ENCODE measurements at places on chromosomes 5 and 9.

- DNase-seq: no peak
These were observed 455.2 kb downstream of the DTWD2 start for GRCh38 chr5:118533156-118533555.

DNA sequence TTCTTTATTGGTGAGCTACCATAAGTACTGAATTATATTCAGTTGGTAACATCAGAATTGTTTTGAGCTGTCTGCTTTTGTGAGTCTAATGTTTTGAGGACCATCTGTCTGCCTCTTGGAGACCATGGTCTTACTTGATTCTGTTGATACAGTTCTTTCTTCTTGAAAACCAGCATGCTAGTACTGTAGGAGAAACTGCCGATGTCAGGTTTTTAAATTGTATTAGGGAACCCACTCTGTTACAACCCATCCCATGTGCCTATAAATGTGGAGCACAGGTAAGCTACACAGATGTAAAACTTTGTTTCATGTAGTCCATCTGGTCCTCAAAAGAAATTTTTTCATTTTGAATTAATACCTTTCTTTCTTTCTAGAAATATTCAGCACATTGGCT is 103.4 kb upstream of the DMRTA1 start:
- DNase-seq: no peak

GRCh38 chr9:75242426-75242825 is 154.1 kb downstream of the OSTF1 start:
- DNase-seq: no peak

DNA sequence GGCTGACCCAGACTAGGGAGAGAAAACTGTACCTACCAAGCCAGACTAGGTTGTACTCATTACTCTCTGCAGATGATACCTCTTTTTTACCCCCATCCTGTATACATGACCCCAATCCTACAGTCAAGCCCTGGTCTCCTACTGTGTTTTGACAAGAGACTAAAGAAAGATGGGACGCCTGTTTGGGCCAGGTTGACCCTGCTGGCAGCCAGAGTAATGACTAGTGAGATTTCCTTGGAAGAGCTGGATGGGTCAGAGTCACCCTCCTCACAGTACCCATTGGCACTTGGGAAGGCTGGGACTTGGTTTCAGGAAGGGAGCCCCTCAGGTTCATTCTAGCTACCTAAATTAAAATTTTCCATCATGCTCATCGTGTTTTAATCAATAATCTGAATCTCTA is 89.7 kb upstream of the NR4A3 start:
- DNase-seq: no peak

DNA sequence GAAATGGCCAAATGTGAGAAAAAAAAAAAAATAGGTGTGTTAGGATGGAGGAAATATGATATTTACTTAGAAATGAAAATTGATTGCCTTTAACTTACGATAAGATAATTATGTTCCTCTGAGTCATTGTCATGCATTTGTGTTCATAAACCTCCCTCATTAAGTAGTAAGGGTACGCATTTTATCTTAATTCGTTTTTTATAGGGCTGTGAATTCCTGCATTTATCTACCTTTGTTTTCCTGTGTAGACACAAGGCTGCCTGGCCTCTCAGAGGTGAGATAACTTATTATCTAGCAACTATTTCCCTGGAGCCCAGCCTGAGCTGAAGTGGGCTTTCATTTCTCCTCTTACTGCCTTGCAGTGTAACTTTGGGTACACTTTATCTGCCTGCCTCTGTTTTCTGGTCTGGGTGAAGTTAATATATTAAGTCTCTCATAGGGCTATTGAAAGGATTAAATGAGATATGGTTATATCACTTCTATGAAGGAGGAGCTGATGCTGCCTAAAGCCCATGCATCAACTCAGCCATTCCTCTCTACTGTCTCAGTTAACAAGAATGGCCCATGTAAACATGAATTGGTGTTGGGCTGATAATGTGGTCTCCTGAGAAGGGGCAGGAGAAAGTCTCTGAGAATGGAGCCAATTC is 103.8 kb upstream of the KLF4 start:
- no peak for DNase-seq

DNA sequence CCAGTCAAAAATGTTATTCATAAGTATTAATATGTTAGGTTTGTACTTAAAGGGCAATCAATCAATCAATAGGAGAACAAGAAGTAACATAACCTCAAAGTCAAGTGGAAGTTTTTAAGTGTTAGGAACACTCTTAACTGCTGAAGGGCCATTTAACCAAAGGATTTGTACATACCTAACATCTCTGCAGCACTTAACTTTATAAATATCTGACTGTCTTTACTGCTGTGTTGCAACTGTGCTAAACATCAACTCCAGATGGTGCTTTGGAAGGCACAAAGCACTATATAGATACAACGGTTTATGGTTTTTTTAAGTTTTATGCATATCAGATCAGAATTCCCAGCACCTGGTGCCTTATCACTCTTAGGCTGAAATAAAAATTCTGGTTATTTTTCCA is 604.9 kb upstream of the PTGER4 start:
- DNase-seq: no peak

DNA sequence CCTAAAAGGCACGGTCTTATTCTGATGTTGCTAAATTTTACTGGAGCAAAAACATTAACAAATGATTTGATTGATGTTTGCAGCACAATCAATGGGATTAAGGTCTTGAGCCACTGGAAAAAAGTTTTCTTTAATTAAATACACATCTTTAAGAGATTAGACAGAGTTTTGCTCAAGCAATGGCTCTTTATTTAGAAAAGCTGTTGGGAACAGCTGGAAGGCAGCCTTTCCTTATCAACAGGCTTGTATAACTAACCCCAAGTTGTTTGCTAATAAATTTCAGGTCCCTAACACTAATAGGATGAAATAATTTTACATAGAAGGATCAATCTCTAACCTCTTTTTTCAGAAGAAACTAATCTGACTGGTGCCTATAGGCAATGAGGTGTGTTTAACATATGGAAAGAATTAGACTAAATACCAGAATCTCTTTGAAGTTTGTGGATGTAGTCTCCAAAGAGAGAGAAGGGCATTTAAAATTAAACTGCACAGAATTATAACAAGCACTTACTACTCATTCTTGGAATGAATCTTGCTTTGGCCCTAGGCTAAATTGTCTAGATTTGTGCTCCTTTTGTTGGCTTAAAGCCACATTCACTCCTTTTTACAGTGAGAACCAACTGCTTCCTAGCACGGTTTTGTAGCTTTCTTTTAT is 67.3 kb upstream of the TNFAIP8 start:
- no peak for DNase-seq

DNA sequence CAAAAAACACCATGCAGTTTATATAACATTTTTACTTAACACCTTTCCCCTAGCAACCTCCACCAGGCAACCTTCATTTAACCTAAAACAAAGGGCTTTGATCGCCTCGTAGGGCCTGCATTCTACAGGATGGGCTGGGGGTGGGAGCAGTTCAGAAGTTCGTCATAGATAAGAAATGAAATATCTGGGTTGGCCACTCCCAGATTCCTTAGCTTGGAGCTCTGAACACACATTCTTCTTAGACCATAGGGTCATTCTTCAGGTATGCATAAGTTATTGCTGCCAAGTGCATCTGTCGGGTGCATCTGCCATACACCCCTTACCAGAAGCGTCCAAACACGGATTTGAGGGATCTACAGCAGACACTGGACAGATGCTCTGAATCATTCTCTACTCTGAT is 4.3 kb upstream of the SLC22A5 start:
- peak; percentile 54 for DNase-seq

- DNase-seq: no peak
These were observed 78.6 kb downstream of the MRPS27 start for GRCh38 chr5:72241346-72242003.

GRCh38 chr5:139676951-139677735 is 29.0 kb downstream of the CXXC5 start:
- DNase-seq: no peak

- DNase-seq: no peak
These were observed 62.8 kb upstream of the CPEB4 start for GRCh38 chr5:173825215-173825865.

DNA sequence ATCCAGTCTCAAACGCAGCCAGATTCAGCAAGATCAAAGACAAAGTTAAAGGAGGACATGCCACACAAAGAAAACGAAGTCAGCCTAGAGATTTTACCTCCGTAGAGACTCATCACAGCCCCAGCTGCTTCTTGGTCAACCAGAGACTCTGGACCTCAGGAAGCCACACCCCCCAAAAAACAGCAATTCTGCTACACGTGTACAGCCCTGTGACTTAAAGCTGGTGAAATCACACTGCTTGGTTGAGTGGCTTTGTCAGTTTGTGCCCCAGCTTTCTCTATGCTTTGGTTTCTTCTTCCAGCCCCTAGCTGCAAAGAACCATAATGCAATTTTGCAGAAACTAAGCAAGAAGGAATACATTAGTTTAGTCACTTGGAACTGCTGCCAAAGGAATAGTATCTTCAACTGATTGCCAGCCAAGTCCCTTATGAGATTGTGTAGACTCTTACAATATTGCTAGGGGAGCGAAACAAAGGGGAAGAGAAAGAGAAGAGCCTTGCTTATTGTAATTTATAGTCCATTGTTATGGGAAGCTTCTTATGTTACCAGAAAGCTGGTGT is 158.8 kb upstream of the ZNF462 start:
- DNase-seq: no peak

- DNase-seq: no peak
These were observed 6.1 kb upstream of the TMEM252 start for GRCh38 chr9:68546596-68547390.

DNA sequence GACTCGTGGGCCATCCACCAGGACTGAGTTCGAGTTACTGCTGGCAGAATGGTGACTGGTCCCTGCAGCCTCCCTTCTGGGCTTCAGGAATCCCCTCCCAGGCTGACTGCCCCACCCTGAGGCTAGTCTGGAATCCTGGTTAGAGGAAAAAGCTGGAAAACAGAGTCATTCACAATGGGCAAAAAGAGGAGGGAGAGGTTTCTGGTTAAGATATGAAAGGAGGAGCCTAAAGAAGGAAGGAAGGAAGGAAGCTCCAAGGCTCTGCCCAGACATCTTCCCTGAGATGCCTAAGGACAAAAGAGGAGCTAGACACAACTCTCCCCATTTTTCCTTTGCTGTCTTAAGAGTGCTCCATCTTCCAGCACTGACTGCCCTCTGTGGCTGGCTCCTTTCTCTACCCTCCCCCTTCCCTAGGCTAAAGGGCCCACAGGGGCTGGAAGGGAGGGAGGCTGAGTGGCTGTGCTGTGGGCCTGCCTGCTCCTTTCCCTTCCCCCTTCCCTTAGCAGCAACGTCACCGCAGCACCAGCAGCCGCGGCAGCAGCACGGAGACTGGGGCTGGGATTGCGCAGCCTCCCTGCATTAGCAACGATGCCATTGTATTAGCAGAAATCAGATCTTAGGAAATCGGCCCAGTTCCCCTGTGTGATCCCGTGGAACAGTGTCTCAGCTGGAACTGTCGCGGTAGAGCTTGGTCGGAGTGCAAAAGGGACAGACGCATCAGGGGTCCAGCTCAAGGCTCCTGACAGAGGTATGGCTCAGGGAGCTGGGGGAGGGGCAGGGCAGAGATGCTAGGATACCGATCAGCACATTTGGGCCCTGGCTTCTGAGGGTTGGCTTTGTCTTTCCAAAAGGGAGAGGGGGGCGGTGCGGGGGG is 48.7 kb downstream of the RUSC2 start:
- DNase-seq: no peak

GRCh38 chr9:123338710-123339665 is 17.0 kb upstream of the CRB2 start:
- no peak for DNase-seq

DNA sequence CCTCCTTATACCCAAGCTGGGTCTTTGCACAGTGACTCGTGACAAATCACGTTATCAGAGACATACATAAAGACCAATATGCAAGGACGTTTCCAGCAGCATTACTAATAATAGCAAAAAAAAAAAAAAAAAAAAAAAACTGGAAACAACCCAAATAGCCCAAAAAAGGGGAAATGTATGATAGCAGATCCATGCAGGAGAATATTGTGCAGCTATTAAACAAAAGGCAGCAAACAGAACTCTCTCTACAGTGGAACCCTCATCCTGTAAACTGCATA is 37.7 kb downstream of the C5orf15 start:
- DNase-seq: no peak

DNA sequence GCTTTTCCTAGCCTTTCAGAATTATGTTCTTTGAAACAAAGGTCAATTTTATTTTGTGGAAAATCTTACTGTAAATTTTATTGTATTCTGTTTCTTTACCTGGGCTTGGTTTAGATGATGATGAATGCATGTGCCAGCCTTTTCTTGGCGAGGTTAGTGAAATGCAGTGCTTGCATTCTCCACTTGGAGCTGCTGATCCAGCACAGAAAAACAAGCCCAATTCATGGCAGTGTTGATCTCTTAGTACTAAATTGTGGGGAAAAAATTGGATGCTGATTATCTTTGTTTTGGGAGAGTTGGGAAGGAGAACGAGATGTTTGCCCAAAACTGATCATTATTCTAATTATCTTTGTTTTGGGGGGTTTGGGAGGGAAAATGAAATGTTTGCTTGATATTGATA is 3.7 kb downstream of the HABP4 start:
- peak; percentile 21 for DNase-seq

- no peak for DNase-seq
These were observed 77.2 kb downstream of the TMC1 start for GRCh38 chr9:72598639-72599038.

DNA sequence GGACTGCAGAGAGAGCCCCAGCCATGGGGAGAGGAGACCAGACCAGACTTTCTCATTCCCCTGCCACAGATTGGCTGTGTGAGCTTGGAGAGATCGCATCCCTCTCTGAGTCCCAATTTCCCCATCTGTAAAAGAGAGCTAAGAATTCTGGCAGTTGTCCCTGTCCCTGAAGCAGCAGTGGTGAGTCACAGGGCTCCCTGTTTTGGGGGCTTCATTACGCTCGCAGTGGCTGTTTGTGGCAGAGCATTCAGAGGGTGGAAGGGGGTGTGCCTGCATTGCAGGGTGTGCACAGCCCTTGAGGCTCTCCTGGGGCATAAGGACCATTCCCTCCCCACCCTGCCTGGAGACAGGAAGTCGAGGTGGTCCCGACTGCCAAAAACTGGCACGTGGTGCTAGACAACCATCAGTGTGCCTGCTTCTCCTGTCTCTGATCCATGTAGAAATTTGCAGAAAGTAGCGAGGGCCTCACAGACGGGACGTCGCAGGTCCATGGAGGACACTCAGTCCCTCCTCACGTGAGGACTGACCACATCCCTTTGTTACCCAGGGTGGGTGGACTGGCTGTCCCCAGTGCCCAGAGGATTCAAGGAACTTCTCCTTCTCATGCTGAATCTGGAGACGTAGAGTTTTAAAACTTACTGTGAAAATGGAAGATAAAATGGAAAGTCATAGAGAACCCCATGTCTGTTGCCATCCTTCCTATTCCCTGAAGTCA is 35.3 kb downstream of the HRH2 start:
- no peak for DNase-seq

GRCh38 chr5:168227001-168227400 is 64.4 kb upstream of the WWC1 start:
- DNase-seq: no peak

DNA sequence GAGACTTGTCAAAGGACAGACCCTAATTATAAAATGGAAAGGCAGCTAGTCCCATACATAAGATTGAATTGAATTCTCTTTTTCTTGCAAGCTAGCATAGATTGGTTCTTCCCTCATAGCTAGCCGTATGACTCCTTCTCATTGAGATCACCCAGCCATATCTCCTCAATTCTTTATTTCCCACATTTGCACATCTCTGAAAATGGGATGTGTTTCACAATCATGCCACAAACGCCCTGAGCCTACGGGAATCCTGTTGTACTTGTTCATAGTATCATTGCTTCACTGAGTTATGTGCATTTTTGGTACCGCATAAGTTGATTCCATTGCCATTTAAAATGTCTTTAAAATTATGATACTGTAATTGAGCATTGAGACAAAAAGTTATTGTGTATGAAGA is 90.5 kb downstream of the PCSK1 start:
- DNase-seq: no peak

GRCh38 chr5:5432020-5432707 is 9.7 kb downstream of the ICE1 start:
- no peak for DNase-seq

- no peak for DNase-seq
These were observed 318.4 kb downstream of the MAN2A1 start for GRCh38 chr5:110008131-110008530.
